ENCODE measurements at places on chromosomes 2 and 18. TPM values are rescaled to one million over a fixed set of nuclear protein-coding genes. Genes with fewer than 3 reads are reported as not detected.

DNA sequence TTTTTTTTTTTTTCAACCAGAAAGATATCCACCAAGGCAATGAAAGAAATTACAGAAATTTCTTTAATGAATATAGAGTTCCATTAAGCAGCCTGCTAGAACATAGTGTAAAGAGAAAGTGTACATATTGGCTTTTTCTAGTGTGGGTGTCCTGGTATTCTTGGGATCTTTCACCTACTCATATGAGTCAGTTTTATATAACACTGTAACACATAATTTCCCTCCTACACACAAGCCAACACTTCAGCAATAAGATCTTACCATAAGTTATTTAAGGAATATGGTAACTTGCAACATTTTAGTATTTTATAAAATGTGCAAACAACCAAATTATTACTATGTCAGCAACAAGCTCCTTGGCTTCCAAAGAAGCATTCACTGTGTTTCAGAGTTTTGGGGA, 59.9 kb downstream of the ZRANB3 start:
- H3K27me3 ChIP-seq: no peaks in the 10 kb centered on the region
- H3K27ac ChIP-seq: no peak overlapping the region
- H3K36me3 ChIP-seq: no peaks in the 10 kb centered on the region
- H3K4me1 ChIP-seq: no peaks in the 10 kb centered on the region
- no peak for DNase-seq

GRCh38 chr2:46269544-46270273, 27.5 kb upstream of the EPAS1 start:
- no peaks in the 10 kb centered on the region for H3K36me3 ChIP-seq
- no peak for DNase-seq
- H3K4me1 ChIP-seq: no peaks in the 10 kb centered on the region
- no peak overlapping the region for H3K27ac ChIP-seq

The MTCL1 gene
- 0.20 TPM for total RNA-seq

The IL36RN gene
- total RNA-seq: not detected

All from CD4-positive, CD25-positive, alpha-beta regulatory T cell (primary cell).